ENCODE measurements at places on chromosomes 2 and 18.

DNA sequence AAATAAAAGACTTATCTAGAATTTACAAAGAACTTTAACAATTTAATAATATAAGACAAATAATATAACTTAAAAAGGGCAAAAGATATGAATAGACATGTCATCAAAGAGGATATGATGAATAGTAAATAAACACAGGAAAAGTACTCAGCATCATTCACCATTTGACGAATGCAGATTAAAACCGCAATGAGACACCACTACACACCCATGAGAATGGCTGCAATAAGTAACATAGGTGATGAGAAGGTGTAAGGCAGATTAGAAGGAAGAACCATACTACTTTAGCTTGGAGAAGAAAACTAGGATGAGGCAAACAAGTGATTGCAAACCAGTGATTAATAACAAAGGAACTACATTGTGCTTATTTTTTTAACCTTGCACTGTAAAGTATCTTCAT is 152.0 kb downstream of the CYRIA start:
- no peak for DNase-seq

- DNase-seq: no peak
Observed at GRCh38 chr2:44936275-44936674, 5.2 kb upstream of the SIX3 start.

DNA sequence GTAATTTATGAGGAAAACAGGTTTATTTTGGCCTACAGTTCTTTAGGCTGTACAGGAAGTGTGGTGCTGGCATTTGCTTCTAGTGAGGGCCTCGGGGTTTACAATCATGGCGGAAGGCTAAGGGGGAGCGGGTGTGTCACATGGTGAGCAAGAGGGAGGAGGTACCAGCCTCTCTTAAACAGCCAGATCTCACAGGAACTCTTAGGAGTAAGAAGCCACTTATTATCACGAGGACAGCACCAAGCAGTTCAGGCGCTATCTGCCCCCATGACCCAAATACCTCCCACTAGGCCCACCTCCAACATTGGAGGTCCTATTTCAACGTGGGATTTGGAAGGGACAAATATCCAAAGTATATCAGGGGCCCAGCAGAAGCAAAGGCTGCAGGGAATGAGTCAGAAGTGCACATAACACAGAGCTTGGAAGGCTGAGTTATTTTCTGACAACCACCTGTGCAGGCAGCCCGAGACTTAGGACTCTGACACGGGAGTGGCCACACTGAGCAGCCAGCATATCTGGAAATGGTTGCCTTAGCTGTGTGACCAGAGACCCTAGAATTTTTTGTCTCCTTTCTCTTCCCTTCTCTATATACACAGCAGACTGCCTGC is 170.9 kb downstream of the PRPF40A start:
- no peak for DNase-seq

GRCh38 chr2:136375017-136375901 is 257.3 kb upstream of the CXCR4 start:
- DNase-seq: no peak

DNA sequence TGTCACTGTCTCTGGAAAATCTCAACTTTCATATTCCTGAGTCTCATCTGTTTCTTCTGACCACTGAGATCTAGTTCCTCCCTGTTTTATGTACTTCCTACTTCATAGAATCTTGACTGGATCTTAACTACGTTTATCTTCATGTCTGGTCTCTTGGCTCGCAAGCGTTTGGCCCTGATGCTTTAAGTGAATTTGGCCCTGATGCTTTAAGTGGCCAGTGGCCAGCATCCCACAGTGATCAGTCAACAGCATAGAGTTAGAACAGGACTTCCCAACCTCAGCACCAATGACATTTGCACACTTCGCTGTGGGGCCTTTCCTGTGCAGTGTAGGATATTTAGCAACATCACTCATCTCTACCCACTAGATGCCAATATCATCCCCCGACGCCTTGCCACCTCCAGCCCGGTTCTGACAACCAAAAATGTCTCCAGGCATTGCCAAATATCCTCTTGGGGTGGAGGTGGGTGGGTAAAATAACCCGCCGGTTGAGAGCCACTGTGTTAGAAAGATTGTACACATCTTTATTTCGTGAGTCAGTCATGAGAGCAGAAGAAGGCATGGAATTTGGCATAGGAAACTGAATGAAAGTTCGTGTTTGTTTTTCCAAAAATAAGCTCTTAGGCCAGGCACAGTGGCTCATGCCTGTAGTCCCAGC is 12.2 kb downstream of the TM4SF20 start:
- DNase-seq: no peak

DNA sequence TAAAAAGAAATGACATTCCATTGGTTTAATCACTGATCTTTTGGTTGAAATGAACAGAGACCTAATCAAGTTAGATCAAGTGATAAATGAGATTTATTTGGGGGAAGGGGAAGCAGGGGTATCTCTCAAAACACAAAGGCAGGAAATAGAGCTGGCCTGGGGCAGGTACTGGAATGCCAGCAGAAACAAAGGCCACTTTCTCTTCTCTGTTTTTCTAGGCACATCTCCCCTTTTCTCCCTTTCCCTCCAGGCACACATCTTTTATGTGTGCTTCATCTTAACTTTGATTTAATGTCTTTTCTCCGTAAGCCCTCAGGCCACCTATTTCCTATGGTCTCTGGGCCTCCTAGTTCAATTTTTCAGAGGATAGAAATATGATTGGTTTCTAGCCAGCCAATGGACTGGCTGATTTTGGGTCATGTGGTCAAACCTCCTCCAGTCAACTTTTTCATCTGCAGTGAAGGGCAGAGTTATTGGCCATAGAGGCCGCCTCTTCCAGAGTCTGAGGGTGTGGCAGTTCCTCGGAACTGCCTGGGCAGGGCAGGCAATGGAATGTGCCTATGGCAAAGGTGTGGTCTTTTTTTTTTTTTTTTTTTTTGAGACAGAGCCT is 58.9 kb upstream of the FAM136A start:
- DNase-seq: no peak

- peak; percentile 66 for DNase-seq
Observed at GRCh38 chr2:9753276-9753600, 90.0 kb upstream of the TAF1B start.

DNA sequence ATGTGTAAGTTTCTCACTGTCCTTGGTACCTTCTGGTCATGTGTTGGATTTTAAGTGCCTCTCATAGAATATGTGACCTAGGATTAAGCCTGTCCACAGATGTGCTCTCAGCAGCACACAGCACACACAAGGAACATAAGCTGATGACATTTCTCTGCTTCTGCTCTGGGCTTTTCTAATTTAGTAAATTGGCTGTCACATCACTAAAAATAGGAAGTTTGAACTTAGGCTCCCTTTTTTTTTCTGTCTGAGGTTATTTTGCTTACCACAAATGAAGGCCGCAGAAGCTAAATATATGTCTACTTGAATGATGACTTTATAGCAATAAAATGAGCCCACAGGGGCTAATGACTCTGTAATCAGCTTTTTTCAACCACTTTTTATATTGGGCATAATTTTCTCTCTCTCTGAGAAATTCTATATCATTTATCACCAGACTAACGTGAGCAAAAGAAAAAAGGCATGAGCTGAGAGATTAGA is 150.2 kb upstream of the KLHL14 start:
- peak; percentile 75 for DNase-seq

DNA sequence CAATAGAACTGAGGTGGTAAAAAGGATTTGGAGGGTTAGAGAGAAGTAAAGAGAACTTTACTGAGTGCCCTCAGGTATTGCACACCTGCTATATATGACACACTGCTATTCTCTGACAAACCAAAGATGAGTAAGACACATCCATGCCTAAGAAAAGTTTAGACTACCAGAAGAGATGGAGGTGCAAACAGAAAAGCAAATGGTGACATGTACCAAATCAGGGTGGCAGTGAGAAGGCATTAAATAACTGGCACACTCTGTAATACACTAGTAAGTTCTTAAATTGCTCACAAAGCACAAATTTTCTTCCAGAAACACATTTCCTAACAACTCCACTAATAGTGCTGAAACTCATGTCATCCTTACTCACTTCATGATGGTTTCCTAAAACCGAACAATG is 88.6 kb downstream of the KCTD18 start:
- no peak for DNase-seq

DNA sequence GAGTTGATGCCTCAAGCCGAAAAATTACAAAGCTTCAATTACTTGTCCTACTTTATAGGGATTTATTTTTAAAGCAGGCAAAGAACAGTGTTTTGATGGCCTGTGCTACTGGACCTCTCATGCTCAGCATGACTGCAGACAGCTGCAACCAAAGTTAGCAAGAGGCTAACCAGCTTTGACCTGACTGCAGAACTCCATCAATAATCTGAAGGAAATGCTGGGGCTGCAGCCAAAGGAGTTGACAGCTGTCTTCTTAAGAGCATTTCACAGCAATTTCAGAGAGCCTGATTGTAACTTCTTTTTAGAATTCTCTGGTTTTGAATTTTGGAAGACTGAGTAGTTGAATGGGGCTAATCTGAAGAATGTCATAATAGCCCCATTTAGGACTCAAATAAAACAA is 46.5 kb upstream of the SESTD1 start:
- no peak for DNase-seq

DNA sequence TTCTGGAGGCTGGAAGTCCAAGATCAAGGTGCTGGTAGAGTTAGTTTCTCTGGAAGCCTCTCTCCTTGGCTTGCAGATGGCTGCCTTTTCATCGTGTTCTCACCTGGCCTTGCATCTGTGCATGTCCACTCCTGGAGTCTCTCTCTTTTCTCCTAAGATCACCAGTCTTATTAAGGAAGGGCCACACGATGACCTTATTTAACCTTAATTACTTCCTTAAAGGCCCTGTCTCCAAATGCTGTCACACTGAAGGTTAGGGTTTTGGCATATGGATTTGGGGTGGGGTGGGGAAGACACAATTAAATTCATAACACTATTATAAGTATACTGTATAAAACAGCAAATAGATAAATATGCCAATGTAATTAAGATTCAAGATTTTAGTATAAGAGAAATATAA is 402.4 kb upstream of the HS6ST1 start:
- DNase-seq: no peak

GRCh38 chr2:152025678-152026287 is 73.1 kb downstream of the CACNB4 start:
- peak; percentile 87 for DNase-seq

DNA sequence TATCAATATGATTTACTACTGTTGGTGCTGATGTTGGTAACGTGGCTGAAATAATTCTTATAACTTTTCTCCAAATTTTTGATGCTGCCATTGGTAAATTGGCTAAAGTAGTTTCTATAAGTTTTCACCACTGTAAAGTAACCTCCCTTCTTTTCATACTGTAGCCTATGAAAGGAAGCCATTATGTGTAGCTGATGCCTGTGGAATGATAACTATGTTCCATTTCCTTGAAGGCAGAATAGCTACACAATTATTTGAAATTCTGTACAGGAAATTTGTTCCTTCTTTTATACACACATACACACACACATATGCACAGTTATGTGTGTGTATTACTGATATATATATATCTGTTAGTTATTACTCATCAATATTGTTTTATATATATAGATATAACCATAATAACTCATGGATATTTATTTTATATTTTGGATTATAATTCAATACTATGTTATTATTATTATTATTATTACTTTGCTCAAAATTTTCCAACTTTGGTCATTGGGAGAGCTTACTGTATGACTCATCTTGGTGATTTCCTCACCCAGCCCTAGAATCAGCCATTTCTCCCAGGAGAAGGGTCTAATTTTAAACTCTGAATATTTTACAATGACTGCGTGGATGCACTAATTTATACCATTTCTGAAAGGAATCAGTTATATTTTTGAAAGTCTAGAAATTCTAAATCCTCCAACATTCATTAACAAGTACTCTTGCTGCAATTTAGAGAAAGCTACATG is 1677.7 kb downstream of the SUCLG1 start:
- DNase-seq: no peak

DNA sequence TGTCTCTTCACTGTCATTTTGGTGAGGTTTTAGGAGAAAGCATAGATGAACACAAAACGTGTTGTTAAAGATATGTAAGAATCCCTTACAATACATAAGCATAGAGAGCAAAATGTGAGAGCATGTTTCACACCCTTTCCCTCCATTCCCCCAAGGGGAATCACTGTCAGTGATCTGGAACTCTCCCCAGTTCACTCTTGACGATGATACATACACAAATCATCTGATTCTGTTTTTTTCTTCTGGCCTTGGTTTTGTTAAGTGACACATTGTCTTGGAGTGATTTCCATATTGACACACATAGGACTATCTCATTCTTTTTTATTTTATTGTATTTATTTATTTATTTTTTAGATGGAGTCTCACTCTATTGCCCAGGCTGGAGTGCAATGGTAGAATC is 53.7 kb upstream of the TANC1 start:
- no peak for DNase-seq

GRCh38 chr2:227029426-227030105 is 134.4 kb downstream of the COL4A4 start:
- peak; percentile 61 for DNase-seq

GRCh38 chr2:202065876-202066275 is 7.2 kb upstream of the KIAA2012 start:
- no peak for DNase-seq

DNA sequence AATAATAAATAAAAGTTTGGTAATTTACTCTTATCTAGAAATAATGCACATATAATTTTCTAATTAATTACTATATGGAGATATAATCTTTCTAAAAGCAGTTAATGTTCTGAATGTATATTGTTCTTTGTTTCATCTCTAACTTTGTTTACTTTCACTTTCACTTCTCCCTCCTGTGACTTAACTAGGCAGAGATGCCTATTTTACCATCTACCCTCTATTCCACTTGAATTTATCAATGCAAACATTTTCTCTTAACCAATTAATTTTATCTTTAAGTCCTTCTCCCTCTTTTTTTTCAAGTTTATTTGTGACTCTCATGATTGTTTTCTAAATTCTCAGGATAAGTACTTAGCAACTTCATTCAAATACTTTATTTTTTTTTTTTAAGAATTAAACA is 55.1 kb upstream of the IL1RL1 start:
- DNase-seq: peak; percentile 57

DNA sequence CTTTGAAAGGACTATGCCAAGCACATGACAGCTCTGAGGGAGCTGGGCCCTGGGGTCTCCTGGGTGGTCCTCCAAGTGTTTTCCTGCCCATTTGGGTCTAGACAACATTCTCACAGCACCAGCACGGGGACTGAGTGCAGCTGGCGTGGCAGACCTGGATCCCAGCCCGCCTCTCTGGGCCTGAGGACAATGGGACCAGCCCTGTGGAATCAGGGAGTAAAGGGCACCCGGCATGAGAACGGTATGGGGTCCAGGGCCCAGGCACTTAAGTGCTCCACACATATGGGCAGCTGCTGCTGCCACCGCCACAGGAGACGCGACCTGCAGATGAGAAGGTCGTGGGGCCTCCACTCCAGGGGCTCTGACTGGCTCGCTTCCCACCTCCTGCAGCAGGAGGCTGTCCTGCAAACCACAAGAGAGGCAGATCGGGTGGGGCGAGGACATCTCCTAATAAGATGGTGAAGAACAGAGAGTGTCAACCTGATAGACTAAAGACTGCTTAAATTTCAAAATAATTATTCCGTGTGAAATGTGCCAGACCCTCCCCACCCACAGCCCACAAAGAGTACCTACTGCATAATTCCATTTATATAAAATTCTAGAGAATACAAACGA is 46.3 kb downstream of the FAM178B start:
- no peak for DNase-seq

- no peak for DNase-seq
Observed at GRCh38 chr2:191854382-191855372, 7.8 kb upstream of the CAVIN2 start.
